ENCODE measurements at places on chromosomes 4 and X.

- no peak for DNase-seq
Measured at GRCh38 chrX:1106478-1107210, 105.8 kb downstream of the CRLF2 start.

GRCh38 chrX:49695276-49696180, at the start of gene PAGE1:
TSS of gene PAGE1 (minus strand) at chrX:49695984. CDS start at chrX:49694770, 1,214 bp downstream.
- no peak for DNase-seq

DNA sequence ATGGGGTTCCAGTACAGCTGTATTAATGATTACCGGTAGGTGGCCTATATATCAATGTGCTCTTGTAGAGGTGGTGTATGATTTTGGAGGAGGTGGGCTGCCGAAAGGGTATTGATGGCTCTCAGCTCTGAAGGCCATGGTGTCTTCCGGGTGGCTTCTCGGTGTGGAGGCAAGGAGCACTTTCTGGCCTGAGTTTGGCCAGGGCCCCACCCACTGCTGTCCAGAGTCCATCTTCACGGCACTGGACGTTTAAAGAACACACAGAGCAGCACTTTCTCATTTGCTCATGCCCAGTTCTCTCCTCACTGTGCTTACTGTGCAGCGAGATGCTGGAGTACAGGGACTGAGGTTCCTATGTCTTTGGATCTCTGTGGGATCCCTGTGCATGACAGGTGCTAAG, 16.1 kb downstream of the BST1 start:
- DNase-seq: no peak

GRCh38 chrX:50154429-50154828, 46.4 kb downstream of the AKAP4 start:
- no peak for DNase-seq

- peak; percentile 61 for DNase-seq
Measured at GRCh38 chr4:2936773-2937145, 26.4 kb downstream of the NOP14 start.

GRCh38 chr4:83323136-83323535, 11.5 kb downstream of the HPSE start:
- no peak for DNase-seq

GRCh38 chrX:12434493-12434892, 296.2 kb downstream of the FRMPD4 start:
- DNase-seq: no peak

GRCh38 chrX:30822068-30822681, 66.9 kb downstream of the TAB3 start:
- DNase-seq: no peak

DNA sequence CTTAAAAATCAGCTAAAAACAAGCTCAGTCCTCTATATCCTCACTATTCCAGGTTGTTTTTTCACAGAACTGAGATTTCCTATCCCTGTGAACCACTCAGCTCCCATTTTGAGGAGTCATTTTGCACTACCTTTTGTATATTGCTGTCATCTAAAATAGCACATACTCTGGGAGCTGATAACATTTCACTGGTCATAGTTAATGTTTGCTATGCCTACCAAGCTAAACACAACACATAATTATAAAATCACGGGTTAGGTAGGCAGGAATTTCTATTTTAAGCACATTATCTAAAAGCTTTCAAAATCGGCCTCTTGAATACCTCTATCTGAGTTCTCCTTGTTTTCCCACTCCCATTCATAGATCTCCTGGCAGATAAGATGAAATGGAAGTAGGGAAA, 882.0 kb upstream of the INTU start:
- DNase-seq: no peak

DNA sequence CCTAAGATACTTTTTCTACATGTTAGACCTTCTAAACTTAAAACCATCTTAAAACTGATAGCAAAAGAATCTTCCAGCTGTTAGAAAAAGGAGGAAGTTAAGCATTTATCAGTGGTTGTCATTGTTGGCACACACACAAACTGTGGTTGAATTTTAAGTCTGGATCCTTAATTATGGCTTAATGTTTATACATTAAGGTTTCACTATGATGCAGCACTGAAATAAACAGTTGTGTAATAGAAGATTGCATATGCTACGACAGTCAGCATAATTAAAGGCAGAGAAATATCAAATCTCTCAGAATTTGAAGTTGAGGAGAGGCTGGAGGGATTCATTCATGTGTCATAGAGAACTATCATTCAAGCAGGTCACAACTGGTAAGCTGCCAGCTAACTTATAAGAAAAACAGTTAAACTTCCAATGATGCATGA, 32.3 kb downstream of the ADGRA3 start:
- DNase-seq: no peak

- DNase-seq: no peak
Measured at GRCh38 chr4:186592966-186593586, 37.7 kb upstream of the MTNR1A start.

- no peak for DNase-seq
Measured at GRCh38 chr4:153531976-153532626, 65.9 kb downstream of the TMEM131L start.

DNA sequence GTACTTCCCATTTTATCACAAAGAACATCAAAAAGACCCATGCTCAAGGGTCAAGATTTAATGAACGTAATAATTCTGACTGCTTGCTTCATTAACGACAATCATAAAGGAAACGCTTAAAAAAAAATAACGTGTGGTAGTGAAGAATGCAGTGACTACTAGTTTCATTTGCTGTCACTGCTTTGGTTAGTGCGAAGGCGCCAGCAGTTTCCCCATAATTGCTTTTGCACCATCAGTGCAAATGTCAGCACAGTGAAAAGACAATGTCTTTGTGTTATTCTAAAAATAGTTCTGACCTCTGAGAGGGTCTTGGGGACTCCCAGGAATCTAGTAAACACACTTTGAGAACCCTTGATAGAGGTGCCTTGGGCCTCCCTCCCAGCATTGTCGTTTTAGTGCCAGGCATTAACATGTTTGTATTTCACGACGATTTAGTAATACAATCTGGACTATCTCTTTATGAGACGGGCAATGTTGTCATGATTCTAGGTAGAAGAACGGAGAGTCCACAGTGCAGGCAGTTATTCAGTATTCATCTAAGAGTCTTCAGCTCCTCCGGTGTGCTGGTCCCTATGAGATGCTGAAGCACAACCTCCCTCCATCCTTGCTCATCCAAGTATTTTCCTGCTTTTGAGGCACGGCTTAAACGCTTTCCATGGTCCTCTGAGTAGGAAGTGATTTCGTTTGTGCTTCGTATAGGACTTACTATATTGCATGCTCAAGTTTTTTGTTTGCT, 71.0 kb downstream of the AFF1 start:
- no peak for DNase-seq

- DNase-seq: no peak
Measured at GRCh38 chr4:158314756-158315487, 104.6 kb downstream of the TMEM144 start.

DNA sequence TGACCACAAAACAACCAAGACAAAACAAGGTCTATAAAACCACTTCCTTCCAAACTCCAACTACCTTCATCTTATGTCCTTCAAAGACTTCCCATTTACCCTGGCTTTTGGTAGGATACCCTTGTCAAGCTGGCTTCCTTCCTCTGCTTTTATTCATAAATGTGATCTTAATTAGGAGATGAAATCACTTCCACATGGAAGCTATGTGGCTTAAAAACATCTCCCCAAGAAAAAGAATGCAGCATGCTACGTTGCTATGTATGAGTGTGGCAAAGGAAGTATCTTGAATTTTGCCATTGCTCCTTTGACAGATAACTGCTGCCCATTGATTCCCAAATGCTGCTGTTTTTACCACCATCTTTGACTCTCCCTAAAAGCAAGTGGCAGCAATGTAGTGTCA, 46.4 kb upstream of the VEGFD start:
- DNase-seq: no peak

GRCh38 chr4:180486342-180486741, 1756.9 kb upstream of the TENM3 start:
- DNase-seq: no peak

DNA sequence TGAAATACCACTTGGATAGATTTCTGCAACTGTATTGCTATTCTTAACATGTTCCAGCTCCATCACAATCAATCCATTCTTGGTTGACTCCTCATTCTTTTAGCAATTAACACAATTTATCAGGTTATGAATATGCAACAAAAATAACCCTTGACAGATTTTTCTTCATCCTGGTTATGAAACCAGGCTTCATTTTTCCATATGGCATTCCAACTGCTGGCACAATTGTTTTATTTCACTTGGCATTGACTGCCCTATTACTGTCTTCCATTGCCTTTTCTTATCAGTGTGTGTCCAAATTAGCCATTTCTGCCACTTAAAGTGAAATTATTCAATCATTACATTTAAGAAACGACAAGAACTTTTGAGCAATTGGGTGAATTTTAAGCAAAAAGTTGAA, 388.8 kb upstream of the EPHA5 start:
- DNase-seq: no peak

DNA sequence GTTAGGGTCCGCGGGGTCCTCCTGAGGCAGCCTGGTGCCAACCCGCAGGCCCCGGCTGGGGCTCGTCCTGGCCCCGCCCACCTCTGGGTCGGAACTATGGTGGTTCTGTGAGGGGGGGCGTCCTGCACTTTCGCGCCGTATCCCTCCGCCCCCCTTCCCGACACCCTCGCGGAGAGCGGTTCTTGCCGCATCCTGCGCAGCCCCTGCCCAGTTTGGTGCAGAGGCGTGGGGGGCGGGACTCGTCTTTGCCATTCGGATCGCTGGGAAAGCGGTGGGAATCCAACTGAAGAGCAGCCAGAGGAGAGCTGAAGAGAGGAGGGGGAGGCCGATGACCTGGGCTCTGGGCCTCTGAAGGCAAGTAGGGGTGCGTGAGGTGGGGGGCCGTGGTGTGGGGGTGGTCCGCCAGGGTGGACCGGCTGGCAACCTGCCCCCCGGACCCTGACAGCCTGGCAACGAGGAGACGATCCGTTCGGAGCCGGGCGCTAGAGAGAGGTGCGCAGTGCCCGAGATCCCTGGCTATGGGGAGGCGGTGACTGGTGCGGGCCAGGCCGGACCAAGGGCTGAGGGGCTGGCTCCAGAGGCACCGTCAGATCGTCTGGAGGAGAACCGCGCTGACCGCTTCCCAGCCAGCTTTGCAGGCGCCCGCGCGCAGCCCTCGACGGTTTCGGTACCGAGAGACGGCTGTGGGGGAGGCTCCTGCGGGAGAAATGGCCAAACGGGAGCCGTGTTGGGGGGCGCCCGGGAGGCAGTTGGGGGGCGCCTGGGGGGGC, at the start of gene GPRASP1:
Gene GPRASP1 (plus strand): TSS at position 242 of the 770 bp plus-strand sequence. CDS start 2,431 bp downstream, outside the sequence.
- DNase-seq: peak; percentile 82

GRCh38 chrX:10350981-10351380, 194.2 kb downstream of the CLCN4 start:
- DNase-seq: no peak

DNA sequence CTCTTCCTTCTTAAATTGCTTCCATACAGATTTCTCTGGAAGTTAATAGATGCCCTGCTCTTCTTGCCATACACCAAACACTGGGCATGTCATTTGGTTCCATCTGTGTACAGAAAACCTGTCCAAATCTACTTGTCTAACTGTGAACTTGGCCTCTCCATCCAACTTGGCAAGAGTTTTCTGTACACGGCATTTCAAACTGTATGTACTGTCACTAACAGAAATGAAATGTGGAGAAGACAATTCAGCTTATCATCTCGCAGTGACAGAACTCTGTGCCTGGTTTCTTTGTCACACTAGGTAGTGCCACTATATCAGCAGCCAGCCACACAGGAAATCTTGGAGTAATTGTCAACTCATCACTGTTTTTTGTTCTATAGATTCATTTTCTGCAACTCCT, 58.2 kb downstream of the CXXC4 start:
- no peak for DNase-seq

GRCh38 chrX:25144043-25144940, 128.5 kb upstream of the ARX start:
- no peak for DNase-seq

DNA sequence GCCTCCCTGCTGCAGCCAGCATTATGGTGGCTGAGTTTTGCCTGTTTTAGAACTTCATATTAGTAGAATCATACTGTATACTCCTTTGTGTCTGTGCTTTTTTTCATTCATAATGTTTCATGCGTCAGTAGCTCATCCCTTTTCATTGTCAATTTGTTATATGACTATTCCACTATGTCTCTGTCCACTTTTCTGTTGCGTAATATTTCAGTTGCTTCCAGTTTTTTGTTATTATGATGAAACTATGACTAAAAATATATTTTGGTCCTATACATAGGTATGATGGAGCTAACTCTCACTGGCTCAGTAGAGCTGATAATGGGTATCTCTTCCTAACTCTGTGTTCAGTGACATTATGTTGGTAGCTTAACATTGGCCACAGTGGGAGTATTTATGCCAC, 48.3 kb downstream of the DMP1 start:
- DNase-seq: no peak

DNA sequence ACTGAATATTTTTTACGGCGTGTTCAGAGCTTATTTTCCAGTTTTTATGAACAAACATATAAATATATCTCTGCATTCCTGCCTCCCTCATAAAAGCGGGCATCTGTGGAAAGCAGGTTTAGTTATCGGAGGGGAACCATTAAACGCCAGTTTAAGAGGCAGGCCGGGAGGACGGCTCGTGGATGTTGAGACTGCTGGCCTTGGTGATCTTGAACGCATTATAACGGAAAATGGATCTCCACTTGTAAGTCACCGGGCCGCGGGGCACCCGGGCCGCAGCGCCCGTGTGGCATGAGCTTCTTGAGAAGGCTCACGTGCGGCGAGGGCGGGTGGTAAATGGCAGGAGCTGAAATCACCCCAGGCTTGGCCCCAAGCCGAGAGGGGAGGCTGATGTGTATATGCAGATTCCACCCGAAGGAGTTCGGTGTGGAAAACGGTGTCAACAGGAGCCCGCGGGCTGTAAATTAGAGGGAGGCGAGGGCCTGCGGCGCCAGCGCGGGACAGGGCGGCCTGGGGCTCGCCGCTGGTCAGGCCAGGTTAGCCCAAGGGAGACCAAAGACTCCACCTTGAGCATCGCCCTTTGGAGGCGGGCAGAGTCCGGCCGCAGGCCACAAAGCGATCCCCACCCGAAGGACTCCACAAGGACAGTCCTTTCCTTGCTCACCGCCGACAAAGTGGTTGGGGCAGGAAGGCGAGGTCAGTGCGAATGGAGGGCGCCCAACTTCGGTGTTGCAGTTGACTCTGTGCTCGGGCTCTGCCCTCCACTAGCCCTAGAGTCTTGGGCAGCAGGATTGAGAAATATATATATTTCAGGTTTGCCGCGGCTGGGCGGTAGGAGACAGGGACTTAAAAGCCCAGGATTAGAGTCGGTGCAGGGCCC, 1.3 kb upstream of the HAND2 start:
- DNase-seq: no peak

GRCh38 chrX:127570276-127570675, 481.9 kb downstream of the ACTRT1 start:
- DNase-seq: no peak

- DNase-seq: no peak
Measured at GRCh38 chrX:76279007-76279406, 106.1 kb downstream of the PBDC1 start.

- DNase-seq: no peak
Measured at GRCh38 chrX:2147928-2148327, 352.8 kb downstream of the DHRSX start.

GRCh38 chrX:152259150-152259549, 120.8 kb upstream of the MAGEA10 start:
- no peak for DNase-seq

DNA sequence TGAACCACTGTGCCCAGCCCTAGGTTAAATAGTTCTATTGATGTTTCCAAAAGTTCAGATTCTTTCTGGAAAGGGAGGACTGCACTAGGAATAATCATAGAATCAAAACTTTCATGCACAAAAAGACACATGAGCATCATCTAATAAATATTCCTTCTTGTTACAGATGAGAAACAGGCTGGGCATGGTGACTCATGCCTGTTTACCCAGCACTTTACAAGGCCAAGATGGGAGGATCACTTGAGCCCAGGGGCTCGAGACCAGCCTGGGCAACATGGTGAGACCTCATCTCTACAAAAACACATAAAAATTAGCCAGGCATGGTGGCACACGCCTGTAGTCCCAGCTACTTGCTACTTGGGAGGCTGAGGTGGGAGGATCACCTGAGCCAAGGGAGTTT, 27.7 kb downstream of the LARP7 start:
- DNase-seq: no peak

Data from cardiac septum (tissue), 1 donor.